Hypothalamus (tissue), 51 donors: ENCODE measurements at places on chromosomes 16 and 17.

DNA sequence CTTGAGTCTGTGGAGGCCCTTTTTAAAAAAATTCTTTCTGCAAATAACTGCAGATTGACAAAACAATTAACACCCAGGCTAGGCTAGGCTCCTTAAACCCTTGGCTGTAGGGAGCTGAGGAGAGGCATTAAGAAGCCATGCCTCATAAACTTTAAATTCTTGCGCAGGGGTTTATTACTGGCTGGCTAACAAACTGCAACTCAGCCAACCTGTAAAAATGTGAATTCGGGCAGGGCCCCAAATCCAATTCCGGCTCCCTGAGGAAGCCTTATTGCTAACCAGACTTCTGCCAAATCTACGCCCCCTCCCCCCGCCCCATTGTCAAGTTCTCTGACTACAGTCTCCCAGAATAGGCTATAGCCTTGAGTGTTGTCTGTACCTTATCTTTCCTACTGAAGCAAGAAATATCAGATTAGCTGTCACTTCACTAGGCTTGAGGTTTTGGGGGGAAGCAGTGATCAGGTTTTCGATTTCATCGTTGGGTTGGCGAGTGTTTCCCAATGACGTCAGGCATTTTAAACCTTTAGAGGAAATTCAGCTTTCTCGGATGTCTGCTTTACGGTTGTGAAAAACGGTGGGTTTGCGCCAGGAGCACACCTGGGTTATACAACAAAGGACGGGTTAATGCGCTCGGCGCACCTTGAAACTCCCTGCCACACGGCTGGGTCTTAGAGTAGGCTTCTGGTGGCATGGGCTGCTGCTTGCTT, 2.0 kb downstream of the CDH3 start:
- DNase-seq: no peak

DNA sequence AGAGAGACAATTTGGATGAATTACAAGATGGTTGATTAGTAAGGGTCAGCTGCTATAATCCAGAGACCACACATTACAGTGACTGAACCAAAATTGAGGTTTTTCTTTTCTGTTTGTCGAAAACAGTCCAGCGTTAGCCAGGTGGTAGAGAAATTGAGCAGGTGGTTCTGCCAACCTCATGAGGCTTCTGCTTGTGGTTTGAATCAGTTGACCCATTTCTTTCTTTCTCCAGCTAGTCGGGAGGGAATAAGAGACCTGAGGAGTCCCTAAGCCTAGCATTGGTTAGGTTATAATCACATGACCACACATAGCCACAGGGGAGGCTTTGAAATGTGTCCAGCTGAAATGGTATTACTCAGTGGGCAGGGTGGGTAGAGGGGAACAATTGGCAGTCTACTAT, 504.6 kb downstream of the HS3ST4 start:
- DNase-seq: no peak

GRCh38 chr17:61134551-61135235, 264.9 kb upstream of the TBX2 start:
- no peak for DNase-seq

DNA sequence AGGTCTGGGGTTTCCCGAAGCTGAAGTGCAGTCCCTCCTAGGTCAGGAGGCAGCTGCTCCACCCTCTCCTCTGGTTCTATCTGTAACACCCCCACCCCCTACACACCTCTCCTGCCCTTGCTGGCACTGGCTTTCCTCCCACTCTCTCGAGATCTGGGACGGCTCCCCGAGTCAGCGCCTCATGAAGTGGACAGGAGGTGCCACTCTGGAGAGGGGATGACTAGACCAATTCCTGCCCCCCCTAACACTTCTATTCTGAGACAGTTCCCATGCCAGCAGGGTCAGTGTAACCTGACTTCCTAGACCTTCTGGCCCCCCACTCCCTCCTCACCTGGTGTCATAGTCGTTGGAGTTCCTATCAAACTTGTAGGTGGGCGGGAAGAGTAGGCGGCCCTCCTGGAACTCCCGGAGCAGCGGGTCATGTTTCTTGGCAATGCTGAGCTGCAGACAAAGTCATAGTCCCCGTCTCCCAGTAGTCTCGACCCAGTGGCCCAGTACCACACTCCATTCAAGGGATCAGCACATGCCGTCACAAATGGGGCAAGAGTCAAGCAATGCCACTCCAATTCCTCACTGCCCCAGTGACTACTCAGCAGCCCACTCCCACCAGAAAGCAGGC, 9.7 kb downstream of the INPP5K start:
- no peak for DNase-seq
